Right cardiac atrium (tissue), 5 donors: ENCODE measurements at places on chromosomes 7 and 10. TPM values are rescaled to one million over a fixed set of nuclear protein-coding genes. Genes with fewer than 3 reads are reported as not detected.

Gene SPDYE2B
- not detected for polyA plus RNA-seq

Gene PIK3AP1
- 1.4 TPM for polyA plus RNA-seq

Gene FKBP6
- polyA plus RNA-seq = not detected

Gene FOXI2
- not detected for polyA plus RNA-seq

Gene SP8
- not detected for polyA plus RNA-seq

Gene AHR
- 7.6 TPM for polyA plus RNA-seq

Gene SCIN
- polyA plus RNA-seq = 0.20 TPM

Gene SEMA3D
- 0.54 TPM for polyA plus RNA-seq

Gene KIF11
- polyA plus RNA-seq = 0.38 TPM

Gene SLC26A5
- 0.07 TPM for polyA plus RNA-seq

Gene SEC31B
- 7.7 TPM for polyA plus RNA-seq

Gene KIFBP
- polyA plus RNA-seq = 29.2 TPM

Gene PCBD1
- polyA plus RNA-seq = 216 TPM

Gene CRHR2
- polyA plus RNA-seq = 0.45 TPM

Gene TDRD1
- 0.11 TPM for polyA plus RNA-seq

Gene FAM3C
- 45.5 TPM for polyA plus RNA-seq

Gene LOXL4
- polyA plus RNA-seq = 0.77 TPM

Gene TYW1B
- 1.9 TPM for polyA plus RNA-seq

Gene BLOC1S2
- polyA plus RNA-seq = 26.8 TPM

Gene SPDYE2
- polyA plus RNA-seq = 0.09 TPM

Gene MKRN1
- polyA plus RNA-seq = 53.1 TPM

Gene ACTL6B
- not detected for polyA plus RNA-seq

Gene SEC24C
- 30.6 TPM for polyA plus RNA-seq

Gene ITIH5
- 2.5 TPM for polyA plus RNA-seq

Gene HABP2
- 0.07 TPM for polyA plus RNA-seq

Gene CYP26A1
- polyA plus RNA-seq = not detected

Gene SPDYE16
- polyA plus RNA-seq = 0.09 TPM

Gene CCDC126
- 6.5 TPM for polyA plus RNA-seq

Gene GGCT
- 41.0 TPM for polyA plus RNA-seq

Gene CLEC2L
- not detected for polyA plus RNA-seq

Gene SLC18A3
- 0.23 TPM for polyA plus RNA-seq

Gene HOXA3
- 1.0 TPM for polyA plus RNA-seq

Gene BLVRA
- polyA plus RNA-seq = 57.4 TPM

Gene BLNK
- polyA plus RNA-seq = 0.59 TPM

Gene NKX2-3
- polyA plus RNA-seq = not detected

Gene ARPC1A
- 148 TPM for polyA plus RNA-seq

Gene MBL2
- polyA plus RNA-seq = not detected

Gene TEX36
- not detected for polyA plus RNA-seq

Gene CPED1
- 3.9 TPM for polyA plus RNA-seq

Gene GPR158
- polyA plus RNA-seq = 0.05 TPM

Gene THNSL1
- 3.1 TPM for polyA plus RNA-seq

Gene ASZ1
- polyA plus RNA-seq = not detected

Gene RNF32
- 0.48 TPM for polyA plus RNA-seq

Gene SH2D4B
- not detected for polyA plus RNA-seq

Gene GIMAP4
- 31.3 TPM for polyA plus RNA-seq

Gene LIPJ
- polyA plus RNA-seq = 0.02 TPM

Gene INMT
- polyA plus RNA-seq = 103 TPM

Gene ATP6V0A4
- not detected for polyA plus RNA-seq

Gene HYAL4
- not detected for polyA plus RNA-seq

Gene POU6F2
- polyA plus RNA-seq = 0.86 TPM

Gene PPP1R17
- not detected for polyA plus RNA-seq

Gene TMEM213
- polyA plus RNA-seq = not detected

Gene AKR1C8
- 0.32 TPM for polyA plus RNA-seq

Gene UNCX
- polyA plus RNA-seq = not detected

Gene PDK4
- polyA plus RNA-seq = 133 TPM

Gene CDNF
- polyA plus RNA-seq = 4.5 TPM

Gene DENND2A
- 8.7 TPM for polyA plus RNA-seq

Gene UCMA
- polyA plus RNA-seq = not detected

Gene RBM20
- polyA plus RNA-seq = 34.3 TPM
